Activated CD8-positive, alpha-beta memory T cell treated with anti-CD3 and anti-CD28 coated beads for 36 hours (primary cell): ENCODE measurements at places on chromosomes 4 and X. TPM values are rescaled to one million over a fixed set of nuclear protein-coding genes. Genes with fewer than 3 reads are reported as not detected.

Gene MAGEA2B
- total RNA-seq, result not detected

Gene F9
- not detected for total RNA-seq

Gene AREG
- 0.65 TPM for total RNA-seq

Gene SCML2
- 3.6 TPM for total RNA-seq

Gene CFI
- 0.17 TPM for total RNA-seq

Gene ATP1B4
- total RNA-seq, result not detected

Gene KLHL4
- total RNA-seq, result 0.11 TPM

Gene NEIL3
- 10.9 TPM for total RNA-seq

Gene ZDHHC15
- total RNA-seq, result 0.13 TPM
